Nasal cavity respiratory epithelium epithelial cell of viscerocranial mucosa (primary cell): ENCODE measurements at places on chromosomes 1 and 21. TPM values are rescaled to one million over a fixed set of nuclear protein-coding genes. Genes with fewer than 3 reads are reported as not detected.

LCA5L gene
- total RNA-seq: 1.4 and 2.4 TPM in 2 replicates

OR14C36 gene
- total RNA-seq: not detected in 2 replicates

FMO4 gene
- 0.68 and 3.3 TPM in 2 replicates for total RNA-seq

ASCL5 gene
- total RNA-seq: under 0.01 and 0.07 TPM in 2 replicates

HMGCS2 gene
- 2.1 TPM in 1 of 2 replicates, not detected in the other for total RNA-seq

PAPPA2 gene
- total RNA-seq: 2.4 and 5.5 TPM in 2 replicates

ERICH3 gene
- not detected in 2 replicates for total RNA-seq

TPTE gene
- total RNA-seq: not detected in 2 replicates

RNU1-3 gene
- under 0.01 TPM in 2 replicates for total RNA-seq
